NCI-H526 treated with DMSO at 0.1 percent for 48 hours (cell line): ENCODE measurements at places on chromosomes 7 and 10.

DNA sequence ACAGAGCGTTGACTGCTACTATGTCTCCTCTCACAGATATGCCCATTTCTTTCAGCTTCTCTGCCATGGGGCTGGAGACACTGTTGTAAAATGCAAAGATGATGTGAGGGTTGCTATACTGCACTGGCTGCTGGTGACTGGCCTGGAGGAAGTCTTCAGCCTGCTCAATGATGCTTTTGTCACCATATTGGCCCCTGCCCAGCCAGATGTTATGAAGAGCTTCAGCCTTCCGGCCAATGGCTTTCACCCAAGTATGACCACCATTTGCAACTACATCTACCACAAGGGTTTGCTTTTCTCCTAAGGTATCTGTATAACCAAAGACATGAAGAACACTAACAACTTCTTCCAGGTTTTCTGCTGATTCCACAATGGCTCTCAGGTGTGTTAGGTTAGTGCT lies 1.6 kb downstream of the C7orf25 start:
- DNase-seq: no peak

DNA sequence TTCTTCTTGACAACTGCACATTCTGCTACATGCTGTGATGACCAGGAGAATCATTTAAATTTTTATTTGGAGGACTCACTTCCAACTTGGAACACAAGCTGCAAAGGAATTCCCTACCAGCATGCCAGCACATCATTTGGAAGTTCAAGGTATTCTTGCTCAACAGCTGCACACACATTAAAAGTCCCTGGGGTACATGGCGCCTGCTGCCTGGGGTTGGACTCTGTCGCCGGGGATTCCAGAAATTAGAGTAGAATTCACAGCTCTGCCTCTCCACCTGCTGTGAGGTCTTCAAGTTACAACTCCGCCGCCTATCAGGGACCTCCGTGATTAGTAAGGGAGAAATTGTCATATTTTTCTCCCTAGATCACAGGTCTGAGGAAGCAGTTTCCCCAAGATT lies 1.1 kb downstream of the ZNF32 start:
- no peak for DNase-seq

- no peak for DNase-seq
Observed at GRCh38 chr7:20260223-20260622, 43.0 kb upstream of the MACC1 start.

DNA sequence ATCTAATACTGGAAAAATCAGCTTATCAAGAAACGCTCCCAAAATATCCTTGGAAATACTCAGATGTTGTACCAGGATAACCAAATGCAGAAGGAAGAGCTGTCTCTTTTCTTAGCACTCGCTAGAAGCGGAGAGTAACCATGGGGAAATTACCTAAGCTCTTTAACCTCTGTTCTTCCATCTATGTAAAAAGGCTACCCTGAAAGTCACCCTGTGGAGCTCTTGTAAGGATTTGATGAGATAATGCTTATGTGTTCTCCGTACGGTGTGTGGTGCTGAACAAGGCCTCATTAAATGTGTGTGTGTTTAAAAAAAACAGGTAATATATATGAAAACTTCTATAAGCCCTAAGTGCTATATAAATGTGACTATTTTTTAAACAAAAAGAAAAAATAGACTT lies 38.2 kb upstream of the MYO3A start:
- DNase-seq: no peak
